ENCODE measurements at places on chromosomes 5 and 9. TPM values are rescaled to one million over a fixed set of nuclear protein-coding genes. Genes with fewer than 3 reads are reported as not detected.

DNA sequence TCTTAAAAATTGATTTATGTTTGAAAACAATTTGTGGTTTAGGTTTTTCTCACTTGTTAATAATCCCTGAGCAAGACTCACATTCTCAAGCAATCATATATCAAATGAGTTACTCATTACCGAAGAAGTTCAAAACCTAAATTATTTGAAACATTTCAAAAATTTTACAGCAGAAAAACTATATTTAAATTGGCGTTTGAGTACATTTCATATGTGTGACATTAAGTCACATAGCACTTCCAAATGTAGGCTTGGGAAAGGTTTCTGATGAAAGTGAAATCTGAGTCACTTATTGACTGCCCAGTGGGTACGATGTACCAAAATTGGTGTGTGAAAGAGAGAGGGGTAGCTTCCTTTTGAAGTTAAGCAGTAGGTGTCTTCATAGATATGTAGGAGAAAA, 411.4 kb upstream of the SGCD start:
- DNase-seq: no peak

GRCh38 chr5:74409166-74409706, 231.3 kb downstream of the ENC1 start:
- no peak for DNase-seq

GRCh38 chr5:38431242-38431853, 125.1 kb downstream of the LIFR start:
- DNase-seq: no peak

Gene IL7R
- 168 TPM for total RNA-seq

Gene HARS1
- 44.5 TPM for total RNA-seq

Gene SHROOM1
- 17.3 TPM for total RNA-seq

Gene F12
- total RNA-seq: 0.80 TPM

Gene ENG
- total RNA-seq: 323 TPM

Data from lower lobe of right lung (tissue), 2 donors.